ENCODE measurements at places on chromosomes 7 and 10. TPM values are rescaled to one million over a fixed set of nuclear protein-coding genes. Genes with fewer than 3 reads are reported as not detected.

- DNase-seq = no peak
These were observed 31.9 kb downstream of the CPED1 start for GRCh38 chr7:121020249-121020988.

DNA sequence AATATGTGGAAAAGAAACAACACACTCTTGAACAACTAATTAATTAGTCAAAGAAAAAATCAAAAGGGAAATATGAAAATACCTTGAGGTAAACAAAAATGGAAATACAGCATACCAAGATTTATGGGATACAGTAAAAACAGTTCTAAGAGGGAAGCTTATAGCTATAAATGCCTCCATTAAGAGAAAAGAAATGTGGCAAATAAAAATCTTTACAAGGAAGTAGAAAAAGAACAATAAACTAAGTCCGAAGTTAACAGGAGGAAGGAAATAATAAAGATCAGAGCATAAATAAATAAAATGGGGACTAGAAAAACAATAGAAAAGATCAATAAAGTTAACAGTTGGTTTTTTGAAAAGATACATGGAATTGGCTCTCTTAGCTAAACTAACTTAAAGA is 267.8 kb upstream of the NRP1 start:
- no peak for DNase-seq

DNA sequence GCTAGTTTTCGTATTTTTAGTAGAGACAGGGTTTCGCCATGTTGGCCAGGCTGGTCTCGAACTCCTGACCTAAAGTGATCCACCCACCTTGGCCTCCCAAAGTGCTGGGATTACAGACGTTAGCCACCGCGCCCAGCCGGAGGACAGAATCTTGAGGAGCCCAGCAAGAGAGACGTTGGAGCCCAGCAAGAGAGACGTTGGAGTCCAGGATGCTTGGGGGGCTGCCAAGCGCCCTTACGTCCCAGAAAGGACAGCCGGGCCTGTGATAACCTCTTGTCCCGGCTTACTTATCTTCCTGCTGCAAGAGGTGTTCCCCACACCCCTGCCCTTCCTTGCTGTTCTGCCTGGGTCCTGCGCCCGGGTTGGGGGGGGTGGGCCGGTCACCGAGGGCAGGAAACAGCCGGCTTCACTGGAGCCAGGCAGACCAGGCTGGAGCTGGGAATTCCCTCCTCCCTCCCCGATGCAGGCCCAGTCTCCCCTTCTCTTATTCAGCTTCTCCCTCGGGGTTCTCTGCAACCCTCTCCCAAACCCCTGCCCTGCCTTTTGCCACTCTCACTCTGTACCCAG is 1.9 kb upstream of the EPHB4 start:
- DNase-seq = peak; percentile 44

DNA sequence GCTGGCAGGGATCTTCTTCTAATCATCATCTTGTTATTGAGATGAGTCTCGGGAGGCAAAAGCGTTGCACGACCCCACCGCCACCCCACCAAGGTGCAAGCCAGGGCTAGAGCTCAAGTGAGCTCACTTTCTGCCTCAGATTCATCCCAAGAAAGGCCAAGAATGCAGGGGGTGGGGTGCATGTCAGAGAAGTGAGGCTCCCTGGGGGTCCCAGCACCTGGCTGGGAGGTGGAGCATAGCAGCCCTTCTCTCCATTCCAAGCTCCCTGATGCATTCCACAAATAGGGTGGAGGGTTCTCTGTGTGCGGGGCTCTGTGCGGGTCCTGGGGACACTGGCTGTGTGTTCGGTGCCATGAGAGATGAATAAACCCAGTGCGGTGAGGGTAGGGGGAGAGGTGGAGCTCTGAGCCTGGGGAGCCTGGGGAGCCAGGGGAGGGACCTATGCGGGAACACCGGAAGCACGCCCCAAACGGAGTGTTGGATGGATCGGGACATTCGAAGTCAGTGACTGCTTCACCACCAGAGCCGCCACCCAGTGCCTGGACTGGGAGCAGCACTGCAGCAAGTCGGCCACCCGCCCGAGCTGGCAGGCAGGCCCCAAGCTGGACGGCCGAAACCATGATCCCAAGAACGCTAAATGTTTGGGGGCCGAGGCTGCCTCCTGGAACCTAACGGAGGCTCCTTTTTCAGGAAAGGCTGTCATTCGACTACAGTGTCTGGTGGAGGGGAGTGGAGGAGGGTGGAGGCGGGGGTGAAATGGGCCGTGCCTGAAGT is 17.9 kb upstream of the HMX3 start:
- no peak for DNase-seq

The HHEX gene
- 2.1 TPM for total RNA-seq

The TRIM74 gene
- total RNA-seq = 0.32 TPM

Data from colonic mucosa (tissue), 4 donors.